Cerebellar nuclear complex (tissue), 1 donor: ENCODE measurements at places on chromosomes 2 and 18.

GRCh38 chr2:131566371-131566770 lies 38.7 kb downstream of the CCDC74A start:
- no peak for DNase-seq

DNA sequence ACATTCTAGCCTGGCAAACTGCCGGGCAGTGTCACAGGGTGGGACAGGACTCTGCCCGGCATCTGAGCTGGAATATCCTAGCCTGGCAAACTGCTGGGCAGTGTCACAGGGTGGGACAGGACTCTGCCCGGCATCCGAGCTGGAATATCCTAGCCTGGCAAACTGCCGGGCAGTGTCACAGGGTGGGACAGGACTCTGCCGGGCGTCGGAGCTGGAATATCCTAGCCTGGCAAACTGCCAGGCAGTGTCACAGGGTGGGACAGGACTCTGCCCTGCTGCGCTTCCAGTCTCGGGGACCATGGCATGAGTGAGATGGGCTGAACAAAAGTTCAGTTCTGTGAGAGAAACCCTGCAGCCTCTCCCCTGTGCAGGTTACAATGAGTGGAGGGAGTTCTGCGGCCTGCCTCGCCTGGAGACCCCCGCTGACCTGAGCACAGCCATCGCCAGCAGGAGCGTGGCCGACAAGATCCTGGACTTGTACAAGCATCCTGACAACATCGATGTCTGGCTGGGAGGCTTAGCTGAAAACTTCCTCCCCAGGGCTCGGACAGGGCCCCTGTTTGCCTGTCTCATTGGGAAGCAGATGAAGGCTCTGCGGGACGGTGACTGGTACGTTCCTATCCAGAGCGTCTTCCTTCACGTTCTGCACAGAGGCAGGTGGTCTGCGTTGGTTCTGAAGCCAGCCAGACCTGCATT lies 80.3 kb downstream of the TPO start:
- no peak for DNase-seq

- DNase-seq: no peak
These were observed 98.7 kb downstream of the STPG4 start for GRCh38 chr2:47056374-47056773.

GRCh38 chr2:200625958-200626363 lies 40.1 kb downstream of the AOX1 start:
- no peak for DNase-seq

DNA sequence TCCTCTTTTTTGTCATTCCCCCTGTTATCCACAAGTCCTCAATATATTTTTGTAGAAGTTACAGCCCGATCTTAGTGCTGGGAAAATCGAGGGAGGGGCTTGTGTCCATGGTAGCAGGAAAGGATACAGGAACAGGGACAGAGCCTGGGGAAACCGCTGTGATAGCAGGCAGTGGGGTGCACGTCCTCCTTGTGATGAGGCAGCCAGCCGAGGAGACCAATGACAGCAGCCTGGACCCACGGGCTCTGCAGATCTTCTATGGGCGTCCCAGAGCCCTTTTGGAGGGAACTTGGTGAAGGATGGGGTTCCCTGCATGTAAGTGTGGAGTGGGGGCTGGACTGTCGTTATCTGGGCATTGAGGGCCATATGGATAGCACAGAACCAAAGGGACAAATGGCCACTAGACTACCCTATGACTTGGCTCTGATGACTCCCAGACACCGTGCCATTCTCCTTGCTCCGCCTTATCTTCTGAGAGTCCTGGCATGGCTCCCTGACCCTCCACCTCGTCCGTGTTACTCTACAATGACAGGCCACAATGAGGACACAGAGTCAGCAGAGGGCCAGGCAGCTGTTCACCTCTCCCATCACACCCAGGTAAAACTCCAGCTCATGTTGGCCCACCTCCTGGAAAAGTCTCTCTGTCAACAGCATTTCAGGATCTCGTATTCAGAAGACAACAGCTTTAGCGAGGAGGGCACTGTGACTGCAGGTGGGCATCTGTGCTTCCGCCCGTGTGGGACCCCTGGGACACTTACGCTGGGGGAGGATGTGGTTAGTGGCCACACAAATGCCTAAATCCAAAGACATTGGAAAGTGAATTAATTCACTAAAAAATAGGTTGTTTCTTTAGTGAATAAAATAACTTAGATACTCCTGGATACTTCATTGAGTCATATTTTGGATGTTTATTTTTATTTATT lies 100.1 kb downstream of the VAPA start:
- DNase-seq: no peak

GRCh38 chr18:2606335-2606734 lies 35.0 kb downstream of the NDC80 start:
- no peak for DNase-seq

- DNase-seq: no peak
These were observed 345.5 kb upstream of the CDH19 start for GRCh38 chr18:66949419-66949818.

GRCh38 chr2:110994250-110994961 lies 126.3 kb upstream of the BCL2L11 start:
- no peak for DNase-seq

GRCh38 chr2:180003073-180003472 lies 4.0 kb downstream of the CWC22 start:
- DNase-seq: no peak

DNA sequence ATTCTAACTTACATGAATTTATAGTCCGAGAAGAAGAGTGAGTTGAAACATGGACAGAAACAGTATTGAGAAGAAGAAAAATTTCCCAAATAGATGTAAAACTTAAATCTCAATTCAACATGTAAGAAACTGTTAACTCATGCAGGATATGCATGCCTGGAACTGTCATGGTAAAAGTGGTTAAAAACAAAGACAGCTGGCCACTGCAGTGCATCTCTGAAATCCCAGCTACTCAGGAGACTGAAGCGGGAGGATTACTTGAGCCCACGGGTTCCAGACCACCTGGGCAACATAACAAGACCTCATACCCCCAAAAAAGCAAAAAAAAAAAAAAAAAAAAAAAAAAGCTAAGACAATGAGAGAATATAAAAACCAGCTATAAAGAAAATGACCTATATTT lies 93.0 kb upstream of the TTC27 start:
- DNase-seq: no peak

DNA sequence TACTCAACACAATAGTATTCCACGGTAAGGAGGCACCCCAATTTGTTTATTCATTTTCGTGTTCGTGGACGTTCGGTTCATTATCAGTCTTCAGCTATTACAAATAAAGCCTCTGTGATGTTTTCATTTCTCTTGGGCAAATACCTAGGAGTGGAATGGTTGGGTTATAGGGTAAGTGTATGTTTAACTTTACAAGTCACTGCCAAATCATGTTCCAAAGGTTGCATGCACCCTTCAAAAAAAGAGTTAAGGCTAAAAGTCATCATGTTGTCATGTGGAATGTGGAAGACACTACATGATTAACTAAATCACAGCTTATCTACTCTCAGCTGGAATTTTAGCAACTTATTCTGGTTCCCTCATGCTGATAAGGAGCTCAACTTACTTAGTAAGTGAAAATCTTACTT lies 15.8 kb downstream of the INO80C start:
- DNase-seq: no peak

GRCh38 chr2:74982577-74982976 lies 24.1 kb downstream of the POLE4 start:
- no peak for DNase-seq

DNA sequence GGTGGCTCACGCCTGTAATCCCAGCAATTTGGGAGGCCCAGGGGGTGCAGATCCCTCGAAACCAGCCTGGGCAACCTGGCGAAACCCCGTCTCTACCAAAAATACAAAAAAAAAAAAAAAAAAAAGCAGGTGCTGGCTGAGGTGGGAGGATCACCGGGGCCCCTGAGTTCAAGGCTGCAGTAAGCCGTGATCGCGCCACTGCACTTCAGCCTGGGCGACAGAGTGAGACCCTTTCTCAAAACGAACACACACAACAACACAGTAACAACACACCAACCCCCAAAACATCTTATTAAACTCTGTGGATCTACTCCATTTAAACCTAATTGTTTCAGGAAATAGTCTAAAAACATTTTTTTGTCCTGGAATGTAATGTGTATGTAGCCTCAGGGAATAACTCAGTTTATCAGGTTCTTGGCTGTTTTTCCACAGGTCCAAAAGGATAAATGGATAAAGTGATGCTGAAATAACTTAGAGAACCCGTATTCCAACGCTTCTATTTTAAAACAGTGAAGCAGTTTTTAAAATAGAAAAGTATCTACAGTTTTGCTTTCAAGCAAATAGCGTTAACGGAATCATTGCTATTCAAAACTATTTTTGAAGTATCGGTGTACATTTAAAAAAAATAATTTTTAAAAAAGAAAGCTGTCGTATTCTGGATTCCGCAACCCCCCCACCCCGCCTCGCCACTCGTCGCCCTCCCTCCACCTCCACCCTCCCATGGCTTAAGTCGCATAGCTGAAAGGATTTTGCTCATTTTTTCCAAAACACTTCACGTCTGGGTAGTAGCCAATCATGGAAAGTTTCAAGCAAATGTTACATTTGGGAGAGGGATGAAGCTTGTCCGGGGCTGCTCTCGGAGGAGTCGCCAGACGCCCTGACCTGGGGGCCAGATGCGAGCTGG lies 895 bp upstream of the GLS start:
- DNase-seq: no peak
